ENCODE measurements at places on chromosomes 5 and 9.

DNA sequence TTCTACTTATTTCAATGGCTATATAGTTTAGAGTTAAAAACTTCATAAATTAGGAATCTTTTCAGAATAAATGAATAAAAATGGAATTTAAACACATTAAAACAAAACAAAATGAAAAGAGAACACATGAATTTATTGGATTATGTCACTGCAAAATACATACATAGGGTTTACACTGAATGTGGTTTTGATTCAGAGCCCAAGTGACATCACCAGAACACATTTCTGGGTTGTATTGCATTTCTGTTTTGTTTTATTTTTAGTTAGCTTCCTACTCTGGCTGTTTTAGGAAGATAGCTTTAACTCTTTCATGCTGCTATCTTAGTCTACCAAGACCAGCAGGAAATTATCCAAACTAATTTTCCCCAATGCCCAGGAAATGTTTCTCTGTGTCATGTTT lies 1935.0 kb downstream of the EFNA5 start:
- no peak for DNase-seq

- DNase-seq: no peak
Measured at GRCh38 chr5:158430166-158430797, 571.3 kb upstream of the CLINT1 start.

DNA sequence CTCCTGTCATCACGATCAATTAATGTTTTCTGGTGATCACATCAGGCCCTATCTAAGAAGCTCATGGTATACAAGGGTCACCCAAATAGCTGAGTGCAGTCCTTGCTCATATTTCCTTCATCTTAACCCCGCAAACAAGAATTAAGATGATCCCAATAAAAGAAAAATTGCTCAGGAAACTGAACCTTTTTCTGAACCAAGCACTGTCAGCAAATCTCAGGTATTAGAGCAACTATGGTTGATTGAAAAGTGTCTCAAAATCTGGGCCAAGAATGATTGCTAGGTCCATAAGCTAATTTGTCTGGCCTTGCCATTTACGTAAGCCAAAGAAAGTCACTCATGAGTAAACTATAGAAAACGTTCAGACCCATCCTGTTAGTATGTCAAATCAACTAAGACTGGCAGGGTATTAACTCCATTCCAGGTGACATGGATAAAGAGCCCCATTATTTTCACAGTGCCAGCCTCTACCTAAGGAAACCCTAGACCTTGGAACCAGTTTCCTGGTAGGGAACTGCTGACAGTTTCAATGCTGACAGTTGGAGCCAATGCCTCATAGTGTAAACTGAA lies 209.3 kb downstream of the DEPDC1B start:
- DNase-seq: no peak

- no peak for DNase-seq
Measured at GRCh38 chr9:92633614-92634278, 36.2 kb downstream of the IPPK start.

DNA sequence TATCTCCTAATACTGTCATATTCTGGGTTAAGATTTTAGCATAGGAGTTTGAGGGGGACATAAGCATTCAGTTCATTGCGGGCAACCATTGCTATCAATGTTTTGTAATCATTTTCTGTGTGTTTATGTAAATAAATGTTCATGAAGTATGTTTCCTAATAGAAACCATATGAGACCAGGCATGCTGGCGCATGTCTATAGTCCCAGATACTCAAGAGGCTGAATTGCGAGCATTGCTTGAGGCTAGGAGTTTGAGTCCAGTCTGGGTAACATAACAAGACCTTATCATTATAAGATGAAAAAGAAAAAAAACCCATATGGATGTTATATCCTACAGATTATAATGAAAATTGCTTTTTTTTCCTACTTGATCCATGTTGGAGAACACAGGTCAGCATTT lies 91.2 kb downstream of the F2RL2 start:
- DNase-seq: no peak

GRCh38 chr5:134145779-134146581 lies 30.8 kb downstream of the SKP1 start:
- DNase-seq: peak; percentile 80

DNA sequence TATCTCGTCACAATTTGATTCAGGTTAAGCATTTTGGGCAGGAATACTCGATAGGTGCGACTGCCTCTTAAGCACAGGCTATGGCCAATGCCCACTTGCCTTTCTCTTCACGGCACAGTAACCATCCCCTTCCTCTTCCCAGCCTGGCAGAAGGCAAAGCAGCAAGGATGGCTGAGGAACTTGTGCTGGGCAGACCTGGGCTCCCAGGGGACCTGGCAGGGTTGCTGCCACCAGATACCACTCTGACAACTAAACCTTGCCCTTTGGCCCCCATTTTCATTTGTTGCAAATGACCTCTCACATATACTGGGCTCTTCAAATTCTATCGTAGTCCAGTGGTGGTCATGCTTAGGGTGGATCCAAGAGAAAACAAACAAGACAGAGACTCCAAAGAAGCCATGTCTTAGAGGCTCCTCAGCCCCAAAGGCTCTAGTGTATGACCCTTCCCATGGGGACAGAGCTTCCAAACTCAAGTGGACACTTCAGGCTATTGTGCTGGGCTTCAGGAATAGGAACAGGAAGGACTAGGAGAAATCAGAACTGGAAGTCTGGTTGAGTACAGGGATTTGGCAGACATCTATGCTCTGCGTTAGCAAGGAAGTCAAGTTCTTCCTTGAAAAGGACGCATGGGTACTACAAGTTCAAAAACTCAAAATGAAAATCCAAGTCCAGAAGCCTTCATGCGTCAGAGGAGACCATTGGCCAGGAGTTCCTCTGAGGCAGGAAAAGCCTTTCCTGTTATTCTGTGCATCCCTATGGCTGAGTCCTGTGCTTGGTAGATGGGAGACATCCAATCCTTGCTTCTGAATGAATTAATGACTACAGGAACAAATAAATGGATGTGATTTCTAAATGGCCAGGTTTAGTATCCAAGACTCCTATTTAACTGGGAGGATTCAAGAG lies 64.6 kb upstream of the PLPP1 start:
- DNase-seq: no peak

Measured in stimulated activated CD4-positive, alpha-beta T cell treated with anti-CD3 and anti-CD28 coated beads, Interleukin-15, amount 100 ng/mL, for 1 hour (primary cell).